ENCODE measurements at places on chromosomes 11 and 22.

- no peak for DNase-seq
These were observed 8.7 kb downstream of the EHD1 start for GRCh38 chr11:64869571-64870175.

- no peak for DNase-seq
These were observed 55.3 kb upstream of the CCDC188 start for GRCh38 chr22:20205964-20206708.

DNA sequence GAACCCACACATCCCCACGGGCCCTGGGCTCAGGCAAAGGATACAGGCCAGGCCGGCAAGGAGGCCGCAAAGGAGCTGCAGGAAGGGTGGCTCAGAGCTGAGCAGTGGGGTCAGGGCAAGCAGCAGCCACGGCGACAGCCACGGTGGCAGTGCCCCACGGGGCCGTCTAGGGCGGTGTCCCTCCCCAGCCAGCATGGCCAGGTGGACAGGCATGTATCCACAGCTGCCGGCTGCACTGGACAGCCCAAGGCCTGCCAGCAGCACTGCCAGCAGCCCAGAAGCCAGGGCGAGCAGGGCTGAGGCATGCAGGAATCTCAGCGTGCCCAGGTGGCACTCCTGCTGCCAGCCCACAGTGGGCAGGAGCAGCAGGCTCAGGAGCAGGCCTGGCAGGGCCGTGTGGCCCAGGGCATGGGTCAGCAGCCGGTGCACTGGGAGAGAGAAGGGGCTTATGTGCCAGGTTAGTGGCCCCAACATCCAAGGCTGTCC is 3.9 kb downstream of the RHBDD3 start:
- DNase-seq: no peak

GRCh38 chr22:44473166-44473565 is 24.9 kb downstream of the RTL6 start:
- DNase-seq: no peak

DNA sequence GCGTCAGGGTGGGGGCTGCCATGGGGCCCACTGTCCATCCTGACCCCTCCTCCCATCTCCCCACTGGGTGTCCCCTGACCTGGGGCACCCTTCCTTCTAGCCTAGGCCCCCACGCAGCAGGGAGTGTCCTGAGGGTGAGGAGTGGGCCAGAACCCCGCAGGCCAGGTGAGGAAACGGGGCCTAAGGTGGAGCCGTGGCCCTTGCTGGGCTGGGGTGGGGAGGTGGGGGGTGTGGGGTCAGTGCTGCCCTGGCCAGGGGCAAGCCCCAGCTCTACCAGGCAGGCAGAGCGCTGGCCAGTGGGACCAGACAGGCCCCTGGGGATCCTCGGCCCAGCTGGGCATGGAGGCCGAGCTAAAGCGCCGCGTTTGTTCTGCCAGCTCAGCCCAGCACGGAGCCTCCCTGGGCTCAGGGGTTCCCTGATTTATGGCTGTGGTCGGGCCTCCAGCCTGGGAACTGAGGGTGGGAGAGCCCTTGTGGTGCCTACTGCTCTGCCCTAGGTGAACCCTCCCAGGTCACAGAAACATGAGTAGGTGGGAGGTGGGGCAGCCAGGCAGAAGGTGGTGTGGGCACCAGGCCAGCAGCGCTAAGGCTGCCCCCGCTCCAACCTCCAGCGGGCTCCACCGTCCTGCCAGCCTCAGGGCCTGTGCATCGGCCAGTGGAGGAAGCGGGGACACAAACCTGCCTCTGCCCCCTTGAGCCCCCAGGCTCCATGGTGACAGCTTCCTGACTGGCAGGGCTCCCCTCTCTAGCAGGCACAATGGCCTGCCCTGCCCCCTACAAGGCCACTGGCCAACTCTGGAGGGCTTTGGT is 22.4 kb downstream of the TRMU start:
- DNase-seq: no peak

DNA sequence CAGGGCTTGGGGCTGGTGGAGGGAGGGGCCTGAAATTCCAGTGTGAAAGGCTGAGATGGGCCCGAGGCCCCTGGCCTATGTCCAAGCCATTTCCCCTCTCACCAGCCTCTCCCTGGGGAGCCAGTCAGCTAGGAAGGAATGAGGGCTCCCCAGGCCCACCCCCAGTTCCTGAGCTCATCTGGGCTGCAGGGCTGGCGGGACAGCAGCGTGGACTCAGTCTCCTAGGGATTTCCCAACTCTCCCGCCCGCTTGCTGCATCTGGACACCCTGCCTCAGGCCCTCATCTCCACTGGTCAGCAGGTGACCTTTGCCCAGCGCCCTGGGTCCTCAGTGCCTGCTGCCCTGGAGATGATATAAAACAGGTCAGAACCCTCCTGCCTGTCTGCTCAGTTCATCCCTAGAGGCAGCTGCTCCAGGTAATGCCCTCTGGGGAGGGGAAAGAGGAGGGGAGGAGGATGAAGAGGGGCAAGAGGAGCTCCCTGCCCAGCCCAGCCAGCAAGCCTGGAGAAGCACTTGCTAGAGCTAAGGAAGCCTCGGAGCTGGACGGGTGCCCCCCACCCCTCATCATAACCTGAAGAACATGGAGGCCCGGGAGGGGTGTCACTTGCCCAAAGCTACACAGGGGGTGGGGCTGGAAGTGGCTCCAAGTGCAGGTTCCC is at the start of gene APOC3:
TSS of gene APOC3 (plus strand) at position 383 of the 659 bp plus-strand sequence. CDS start 676 bp downstream, outside the sequence.
- DNase-seq: no peak

- DNase-seq: no peak
These were observed 311.0 kb downstream of the BUD13 start for GRCh38 chr11:116461789-116462188.

- no peak for DNase-seq
These were observed 144.9 kb downstream of the HIPK3 start for GRCh38 chr11:33402066-33402465.

DNA sequence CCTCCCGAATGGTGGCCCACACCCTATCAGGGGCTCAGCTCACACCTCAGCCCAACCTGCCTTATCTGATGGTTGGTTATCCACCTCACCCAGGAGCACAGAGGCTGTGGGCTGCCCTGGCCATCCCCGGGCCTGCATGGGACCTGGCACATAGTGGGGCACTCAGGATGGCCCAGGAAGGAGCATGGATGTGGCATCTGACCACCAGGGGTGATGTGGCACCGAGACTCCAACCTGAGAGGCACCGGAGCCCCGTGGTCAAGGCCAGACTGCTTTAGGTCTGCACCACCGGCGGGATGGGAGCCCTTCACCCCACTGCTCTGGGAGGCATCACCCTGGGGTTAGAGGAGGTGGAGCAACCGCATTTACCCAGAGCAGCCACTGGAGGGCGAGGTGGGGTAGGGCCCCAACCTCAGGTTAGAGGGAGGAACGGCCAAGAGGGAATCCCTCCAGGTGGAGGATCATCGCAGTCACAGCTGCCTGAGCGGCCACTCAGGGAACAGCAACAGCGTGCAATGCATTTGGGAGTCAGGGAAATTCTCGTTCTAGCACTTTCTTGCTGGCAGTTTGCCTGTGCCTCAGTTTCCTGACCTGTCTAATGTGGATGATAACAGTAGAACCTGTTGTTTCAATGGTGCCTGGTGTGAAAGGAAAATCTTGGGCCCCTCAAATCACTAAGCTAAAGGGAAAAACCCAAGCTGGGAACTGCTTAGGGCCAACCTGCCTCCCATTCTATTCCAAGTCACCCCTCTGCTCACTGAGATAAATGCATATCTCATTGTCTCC is 52.9 kb upstream of the CARS1 start:
- DNase-seq: no peak

- no peak for DNase-seq
These were observed 298.4 kb upstream of the LUZP2 start for GRCh38 chr11:24198481-24198880.

DNA sequence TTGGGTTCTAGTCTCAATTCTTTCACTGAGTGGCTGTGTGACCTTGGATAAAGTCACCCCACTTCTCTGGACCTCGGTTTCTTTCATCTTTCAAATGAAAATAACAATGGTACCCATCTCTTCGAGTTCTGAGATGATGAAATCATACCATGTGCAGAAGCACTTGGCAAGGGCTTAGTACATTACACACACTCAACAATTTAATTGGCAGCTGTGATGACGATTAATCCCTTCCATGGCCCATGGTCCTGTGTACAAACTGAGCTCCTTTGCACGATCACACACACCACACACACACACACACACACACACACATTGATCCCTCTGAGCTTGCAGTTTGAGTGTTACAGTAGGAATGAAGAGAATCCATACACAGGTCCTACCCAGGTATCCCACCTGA is 103.4 kb upstream of the ASPHD2 start:
- no peak for DNase-seq

DNA sequence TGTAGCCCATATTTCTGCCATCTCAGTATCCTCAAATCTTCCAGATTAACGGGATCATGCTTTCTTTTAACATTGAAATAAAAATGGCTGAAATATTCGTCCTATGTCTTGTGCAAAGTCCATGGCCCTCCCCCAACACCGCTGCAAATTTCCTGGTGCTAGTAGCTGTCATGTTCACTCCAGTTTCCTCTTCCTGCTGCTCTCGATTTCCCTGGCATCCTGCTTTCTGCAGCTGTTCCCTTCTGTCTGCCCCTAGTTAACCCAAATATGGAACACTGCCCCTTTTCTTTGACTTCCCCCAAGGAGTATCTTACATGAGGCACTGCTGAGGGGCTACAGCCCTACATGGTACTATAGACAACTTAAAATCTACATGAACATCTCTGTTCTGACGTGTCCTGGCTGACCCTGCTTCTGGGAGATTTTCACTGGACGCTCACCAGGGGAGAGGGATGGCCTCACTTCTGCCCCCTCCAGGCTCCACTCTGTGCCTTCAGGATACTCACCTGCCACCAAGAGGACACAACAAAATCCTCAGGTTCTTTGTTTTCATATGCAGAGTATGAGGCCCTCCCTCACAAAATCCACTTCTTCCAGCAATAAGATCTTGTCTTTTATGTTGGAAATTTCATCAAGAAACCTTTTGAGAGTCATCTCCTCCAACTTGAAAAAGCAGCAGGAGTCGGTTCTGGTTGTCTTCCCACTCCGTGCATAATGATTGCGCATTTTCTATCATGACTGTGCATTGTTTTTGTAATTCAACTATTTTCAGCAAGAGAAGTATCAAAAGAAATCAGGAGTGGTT is 29.5 kb upstream of the SCUBE2 start:
- DNase-seq: no peak

- DNase-seq: no peak
These were observed 16.0 kb upstream of the BDNF start for GRCh38 chr11:27716216-27716615.

GRCh38 chr22:27501191-27501936 is 300.2 kb downstream of the MN1 start:
- no peak for DNase-seq

- no peak for DNase-seq
These were observed 51.6 kb downstream of the GRAMD1B start for GRCh38 chr11:123481640-123482039.

GRCh38 chr22:24055283-24055682 is 44.2 kb downstream of the CABIN1 start:
- no peak for DNase-seq

DNA sequence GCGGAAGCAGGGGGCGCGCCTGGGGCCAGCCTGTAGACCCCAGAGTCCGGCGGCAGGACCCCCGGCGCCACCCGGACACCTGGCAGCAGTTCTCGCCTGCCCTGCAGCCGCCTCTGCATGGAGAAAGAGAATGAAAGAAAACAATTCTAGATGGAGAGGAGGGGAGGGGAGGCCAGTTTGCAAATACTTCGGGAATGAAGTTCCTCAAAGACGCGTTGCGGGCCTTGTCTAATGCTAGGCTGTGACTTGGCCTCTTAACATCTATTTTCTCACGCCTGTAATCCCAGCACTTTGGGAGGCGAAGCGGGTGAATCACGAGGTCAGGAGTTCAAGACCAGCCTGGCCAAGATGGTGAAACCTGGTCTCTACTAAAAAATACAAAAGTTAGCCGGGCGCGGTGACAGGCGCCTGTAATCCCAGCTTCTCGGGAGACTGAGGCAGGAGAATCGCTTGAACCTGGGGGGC is 2.1 kb upstream of the BARX2 start:
- DNase-seq: no peak

DNA sequence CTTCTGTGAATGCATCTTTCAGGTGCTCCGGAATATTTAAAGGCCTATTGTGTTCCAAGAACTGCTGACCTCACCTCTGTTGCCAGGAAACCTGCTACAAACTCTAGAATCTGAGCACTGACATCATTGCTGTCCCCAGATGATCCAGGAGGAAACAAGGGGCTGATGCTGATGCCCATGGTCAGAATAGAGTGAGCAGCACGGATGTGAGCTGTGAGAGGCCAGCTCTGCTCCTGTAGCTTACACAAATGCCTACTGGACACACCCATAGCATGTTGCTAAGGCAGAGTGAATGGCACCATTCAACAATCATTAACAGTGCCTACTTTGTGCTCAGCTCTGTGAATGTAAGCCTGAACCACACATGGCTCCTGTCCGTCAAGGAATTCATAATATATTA is 276.7 kb upstream of the API5 start:
- no peak for DNase-seq

- DNase-seq: no peak
These were observed 7.7 kb upstream of the MMP12 start for GRCh38 chr11:102882389-102883024.

GRCh38 chr22:46572911-46573780 is 35.7 kb upstream of the CELSR1 start:
- no peak for DNase-seq

DNA sequence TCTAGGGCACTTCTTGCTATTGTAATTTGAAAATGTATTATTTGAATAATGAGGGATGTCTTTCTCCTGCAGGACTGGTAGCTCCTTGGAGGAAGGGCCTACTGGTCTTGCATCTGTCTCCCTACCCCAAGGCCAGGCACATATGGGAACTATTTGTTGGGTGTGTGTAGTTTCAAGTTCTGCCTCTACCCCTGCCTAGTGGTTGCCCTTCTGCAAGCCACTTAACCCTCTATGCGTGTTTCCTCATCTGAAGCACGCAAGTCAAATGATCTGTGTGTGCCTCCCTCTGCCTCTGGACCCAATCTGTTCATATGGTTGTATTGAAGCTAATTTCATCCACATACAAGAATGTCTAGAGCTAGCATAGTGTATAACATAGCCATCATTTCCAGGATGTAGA is 67.0 kb downstream of the WNT11 start:
- no peak for DNase-seq

GRCh38 chr11:40029391-40029790 is 1430.1 kb downstream of the LRRC4C start:
- DNase-seq: no peak

DNA sequence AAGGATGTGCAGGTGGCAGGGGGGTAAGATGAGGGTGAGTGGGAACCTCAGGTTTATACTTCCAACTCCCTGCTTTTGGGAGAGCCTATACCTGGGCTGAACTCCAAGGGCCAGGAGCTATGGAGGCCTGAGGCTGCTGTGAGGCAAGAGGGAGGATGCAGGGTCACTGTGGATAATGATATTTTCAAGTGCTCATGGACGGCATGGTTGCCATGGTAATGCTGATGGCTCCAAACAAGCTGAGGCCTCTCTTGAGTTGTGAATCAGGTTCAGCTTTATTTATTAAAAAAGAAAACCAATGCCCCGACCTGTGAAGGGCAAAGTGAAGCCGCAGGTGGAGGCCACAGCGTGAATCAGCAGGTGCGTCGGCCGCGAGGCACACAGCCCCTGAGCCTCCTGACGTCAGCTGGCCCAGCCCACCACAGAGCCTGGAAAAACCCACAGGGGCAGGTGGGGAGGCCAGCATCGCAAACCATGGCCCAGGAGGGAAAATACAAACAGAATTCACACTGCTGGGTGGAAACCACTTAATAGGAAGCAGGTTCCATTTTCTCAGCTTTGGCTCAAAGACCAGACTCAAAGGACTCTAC is 17.4 kb upstream of the CREB3L1 start:
- DNase-seq: no peak

Measured in left renal pelvis (tissue), 4 donors.